Activated CD4-positive, alpha-beta T cell treated with anti-CD3 and anti-CD28 coated beads, Interleukin-2, amount 10 ng/mL, durations not matched to agents 7 days and 5 days (primary cell): ENCODE measurements at places on chromosomes 16 and 17.

DNA sequence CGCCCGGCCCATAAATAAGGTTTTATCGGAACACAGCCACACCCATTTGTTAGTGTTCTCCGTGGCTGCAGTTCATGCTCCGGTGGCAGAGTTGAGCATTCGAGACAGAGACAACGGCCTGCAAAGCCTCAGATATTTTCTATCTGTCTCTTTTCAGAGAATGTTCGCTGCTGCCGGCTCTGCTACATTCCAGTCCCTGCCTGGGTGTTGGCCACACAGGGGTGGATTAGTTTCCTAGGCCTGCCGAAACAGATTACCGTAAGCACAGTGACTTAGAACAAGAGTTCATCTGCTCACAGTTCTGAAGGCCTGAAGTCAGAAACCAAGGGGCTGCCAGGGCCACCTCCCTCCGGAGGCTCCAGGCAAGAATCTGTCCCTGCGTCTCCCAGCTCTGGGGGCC lies 19.1 kb upstream of the GSG1L start:
- DNase-seq, result no peak

DNA sequence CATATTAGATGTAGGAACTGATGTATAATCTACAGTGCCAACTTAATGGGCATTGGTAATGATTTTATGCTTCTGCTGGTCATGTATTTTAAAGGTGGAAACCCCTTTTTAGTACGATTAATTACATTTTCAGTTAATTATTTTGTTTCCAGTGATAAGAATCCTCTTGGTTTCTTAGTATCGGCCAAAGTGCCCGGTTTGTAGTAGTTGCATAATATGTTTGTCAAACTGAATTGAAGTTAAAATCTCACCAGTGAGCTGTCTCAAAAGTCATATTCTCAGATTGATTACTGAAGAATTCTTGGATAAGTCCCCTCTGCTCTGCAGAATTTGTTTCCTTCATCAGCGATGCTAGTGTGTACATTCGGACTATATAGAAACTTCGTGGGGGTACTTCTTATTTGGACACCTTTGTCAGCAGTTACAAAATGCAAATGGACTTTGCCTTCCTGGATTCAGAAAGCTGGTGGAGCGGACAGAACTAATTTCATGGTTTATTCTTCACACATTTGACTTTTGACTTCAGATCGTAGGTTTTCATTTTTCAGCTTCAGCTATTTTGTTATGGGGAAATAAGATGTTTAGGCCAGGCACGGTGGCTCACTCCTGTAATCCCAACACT lies 28.2 kb downstream of the SLC47A1 start:
- no peak for DNase-seq

GRCh38 chr17:75013092-75013559 lies 656 bp downstream of the MRPL58 start:
- no peak for DNase-seq

DNA sequence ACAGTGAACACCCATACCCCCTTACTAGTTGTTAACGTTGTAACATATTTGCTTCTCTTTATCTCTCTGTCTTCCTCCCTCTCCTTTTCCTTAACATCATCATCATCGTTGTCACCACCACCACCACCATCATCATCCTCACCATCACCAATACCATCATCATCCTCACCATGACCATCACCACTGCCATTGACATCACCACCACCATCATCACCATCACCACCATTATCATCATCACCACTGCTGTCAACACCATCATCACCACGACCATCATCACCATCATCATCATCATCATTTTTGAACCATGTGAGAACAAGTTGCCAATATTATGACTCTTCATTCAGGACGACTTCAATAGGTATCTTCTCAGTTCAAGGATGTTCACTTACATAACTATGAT lies 35.5 kb downstream of the SHISA6 start:
- no peak for DNase-seq

- no peak for DNase-seq
Observed at GRCh38 chr16:21145738-21146137, 4.9 kb downstream of the DNAH3 start.

DNA sequence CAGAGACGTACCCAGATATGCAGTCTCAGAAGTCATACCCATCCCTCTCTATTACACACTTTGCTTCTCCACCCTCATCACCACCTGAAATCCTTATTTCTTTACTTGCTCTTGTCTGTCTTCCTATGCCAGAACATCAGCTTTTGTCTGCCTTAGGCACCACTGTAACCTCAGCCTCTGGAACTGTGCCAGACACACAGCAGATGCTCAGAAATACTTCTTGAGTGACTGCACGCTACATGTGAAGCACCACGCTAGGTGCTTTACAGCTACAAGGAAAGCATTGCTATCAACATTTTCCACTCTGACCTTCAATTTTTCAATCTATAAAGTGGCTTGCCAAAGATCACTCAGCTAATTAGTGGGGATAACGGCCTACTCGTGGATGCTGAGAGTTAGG lies 226.8 kb downstream of the CHD9NB start:
- DNase-seq, result no peak

GRCh38 chr17:4405038-4405669 lies 28.6 kb upstream of the SPNS3 start:
- DNase-seq, result no peak

DNA sequence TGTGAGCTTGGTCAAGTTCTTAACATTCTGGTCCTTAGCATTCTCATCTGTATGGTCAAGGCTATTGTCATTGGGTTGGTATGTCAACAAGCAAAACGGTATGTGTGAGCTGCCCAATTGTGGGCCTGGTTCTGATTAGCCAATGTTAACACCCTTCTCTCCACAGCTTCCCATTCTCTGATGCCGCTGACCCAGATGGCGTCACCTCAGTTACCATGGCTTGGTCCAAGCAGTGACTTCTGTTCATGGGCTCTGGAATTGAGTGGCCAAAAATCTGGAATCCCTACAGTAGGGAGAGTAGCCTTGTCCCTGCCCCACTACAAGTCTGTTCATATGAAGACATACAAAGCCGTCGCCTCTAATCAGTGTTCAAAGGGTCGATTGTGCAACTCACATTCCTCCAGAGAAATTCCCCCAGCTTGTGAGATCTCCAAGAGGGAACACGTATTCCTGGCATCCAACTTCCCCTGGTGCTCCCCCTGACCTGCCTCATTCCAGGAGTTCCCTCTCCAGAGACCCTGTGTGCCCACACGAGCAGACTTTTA lies 15.8 kb downstream of the TMEM98 start:
- no peak for DNase-seq

GRCh38 chr17:47882247-47882646 lies 13.8 kb upstream of the SP2 start:
- no peak for DNase-seq

DNA sequence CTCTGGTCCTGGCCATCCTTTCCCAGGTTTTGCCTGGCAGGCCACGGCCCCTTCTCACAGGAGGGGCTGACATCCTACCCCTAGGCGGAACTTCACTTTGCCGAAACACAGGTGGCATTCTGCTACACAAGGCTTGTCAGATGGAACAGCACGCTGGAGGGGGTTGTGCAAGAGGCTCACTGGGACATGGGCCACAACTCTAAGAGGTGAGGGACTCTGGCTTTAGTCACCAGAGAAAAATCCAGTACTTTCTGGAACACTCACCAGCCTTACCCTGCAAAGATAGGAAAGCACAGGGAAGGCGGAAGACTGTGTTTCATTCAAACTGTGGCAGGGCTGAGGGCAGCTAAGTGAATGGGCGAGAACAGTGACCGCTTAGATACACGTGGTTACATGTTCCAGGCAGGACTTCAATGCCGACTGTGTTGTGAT lies 18.3 kb downstream of the CDC42EP4 start:
- no peak for DNase-seq

- DNase-seq, result no peak
Observed at GRCh38 chr17:4777969-4778760, 6.5 kb downstream of the TM4SF5 start.
